ENCODE measurements at places on chromosomes 3 and 15. TPM values are rescaled to one million over a fixed set of nuclear protein-coding genes. Genes with fewer than 3 reads are reported as not detected.
A peak's percentile ranks its signal among the peaks of the same experiment; 100 is the strongest.

The SAMD7 gene
- not detected for total RNA-seq

The FOXL2 gene
- total RNA-seq: 0.14 TPM

The CIP2A gene
- total RNA-seq: 2.6 TPM

The ASB14 gene
- 1.4 TPM for total RNA-seq

GRCh38 chr3:52088445-52089367, 32.3 kb upstream of the DUSP7 start:
- H3K4me3 ChIP-seq: no peak overlapping the region
- peak; percentile 65 for DNase-seq
- H3K27ac ChIP-seq: peak overlapping the region; percentile 26
- H3K36me3 ChIP-seq: no peaks in the 10 kb centered on the region
- H3K27me3 ChIP-seq: no peaks in the 10 kb centered on the region

DNA sequence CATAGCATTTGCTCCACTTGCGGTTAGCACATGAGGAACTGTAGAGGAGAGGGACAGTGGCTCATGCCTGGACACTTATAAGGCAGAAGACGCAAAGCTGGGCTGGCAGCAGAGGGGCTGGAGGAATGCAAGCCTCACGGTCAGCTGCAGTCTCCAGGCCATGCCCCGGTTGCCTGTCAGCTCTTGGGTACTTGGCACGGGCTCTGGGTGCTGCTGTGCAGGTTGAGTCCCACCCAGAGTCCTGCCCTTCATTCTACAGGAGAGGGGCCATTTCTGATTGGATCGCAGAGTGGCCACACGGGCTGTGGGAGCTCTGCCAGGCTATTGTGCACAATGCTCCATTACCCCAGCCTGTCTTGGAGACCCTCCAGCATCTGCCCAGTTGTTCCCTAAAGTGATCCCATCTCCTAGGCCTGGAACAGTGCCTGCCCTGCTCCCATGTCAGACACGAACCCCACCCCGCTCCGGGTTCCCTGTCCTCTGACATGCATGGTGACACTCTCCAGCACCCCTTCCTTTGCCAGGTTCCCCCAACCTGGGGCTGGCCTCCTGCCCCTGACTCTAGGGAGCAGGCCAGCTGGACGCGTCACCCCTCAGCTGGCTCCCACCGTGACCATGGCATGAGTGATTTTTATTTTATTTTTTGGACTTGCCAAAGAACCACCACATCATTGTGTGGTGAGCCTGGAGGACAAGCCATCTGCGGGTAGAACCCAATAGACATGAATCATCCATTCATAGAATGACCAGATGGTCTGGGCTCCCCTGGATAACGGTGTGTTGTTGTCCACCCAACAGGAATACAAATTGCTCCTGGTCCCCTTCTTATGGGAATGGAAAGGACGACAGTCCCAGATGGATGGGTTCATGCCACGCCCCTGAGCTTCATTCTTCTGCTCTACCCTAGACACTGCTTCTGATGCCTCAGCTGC, 51.0 kb upstream of the KLF13 start:
- H3K4me1 ChIP-seq: peaks cover 19% of the 10 kb centered on the region
- H3K27ac ChIP-seq: no peak overlapping the region
- DNase-seq: no peak
- no peaks in the 10 kb centered on the region for H3K27me3 ChIP-seq
- no peak overlapping the region for H3K4me3 ChIP-seq

DNA sequence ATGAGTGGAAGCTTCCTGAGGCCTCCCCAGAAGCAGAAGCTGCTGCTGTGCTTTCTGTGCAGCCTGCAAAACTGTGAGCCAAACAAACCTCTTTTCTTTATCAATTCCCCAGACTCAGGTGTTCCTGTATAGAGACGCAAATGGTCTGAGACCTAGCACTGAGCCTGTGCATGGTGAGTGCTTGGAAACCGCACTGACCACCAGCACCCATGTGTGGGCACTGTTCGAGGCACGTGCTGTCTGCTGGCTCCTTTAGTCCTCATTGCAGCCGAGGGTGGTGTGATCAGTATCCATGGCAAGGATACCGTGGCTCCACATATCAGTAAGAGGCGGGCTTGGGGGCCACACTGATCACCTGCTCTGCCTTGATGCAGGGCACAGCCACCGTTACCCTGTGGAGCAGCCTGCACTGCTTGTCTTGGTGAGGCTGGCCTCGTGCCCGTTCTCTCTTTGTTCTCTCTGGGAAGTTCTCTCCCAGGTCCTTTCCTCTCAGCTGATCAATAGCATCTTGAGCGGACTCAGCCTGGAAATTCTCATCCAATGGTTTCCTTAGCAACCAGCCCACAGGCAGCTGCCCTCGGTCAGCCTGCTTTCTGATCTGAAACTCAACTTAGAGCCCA, 101.0 kb downstream of the PLXNA1 start:
- no peaks in the 10 kb centered on the region for H3K4me1 ChIP-seq
- no peak for DNase-seq
- no peak overlapping the region for H3K27ac ChIP-seq
- H3K36me3 ChIP-seq: no peaks in the 10 kb centered on the region
- no peaks in the 10 kb centered on the region for H3K27me3 ChIP-seq

DNA sequence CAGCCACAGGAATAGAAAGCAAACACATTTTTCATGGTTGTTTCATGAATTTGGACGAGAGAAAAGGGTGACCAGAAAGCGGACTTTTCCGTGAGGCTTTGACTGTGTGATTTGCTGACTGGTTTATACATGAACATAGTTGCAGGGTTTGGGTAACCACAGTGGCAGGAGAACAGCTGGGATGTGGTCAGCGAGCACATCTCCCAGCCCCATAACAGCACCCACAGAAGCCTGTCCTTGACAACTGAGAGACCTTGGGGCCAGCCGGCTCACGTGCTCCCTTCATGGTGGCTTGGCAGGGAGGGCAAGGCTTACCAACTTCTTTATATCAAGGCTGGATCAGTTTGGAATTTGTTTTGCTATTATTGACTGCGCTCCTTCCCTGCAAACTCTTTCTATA, 13.2 kb upstream of the RGMA start:
- H3K4me1 ChIP-seq: no peaks in the 10 kb centered on the region
- no peaks in the 10 kb centered on the region for H3K27me3 ChIP-seq
- DNase-seq: no peak

DNA sequence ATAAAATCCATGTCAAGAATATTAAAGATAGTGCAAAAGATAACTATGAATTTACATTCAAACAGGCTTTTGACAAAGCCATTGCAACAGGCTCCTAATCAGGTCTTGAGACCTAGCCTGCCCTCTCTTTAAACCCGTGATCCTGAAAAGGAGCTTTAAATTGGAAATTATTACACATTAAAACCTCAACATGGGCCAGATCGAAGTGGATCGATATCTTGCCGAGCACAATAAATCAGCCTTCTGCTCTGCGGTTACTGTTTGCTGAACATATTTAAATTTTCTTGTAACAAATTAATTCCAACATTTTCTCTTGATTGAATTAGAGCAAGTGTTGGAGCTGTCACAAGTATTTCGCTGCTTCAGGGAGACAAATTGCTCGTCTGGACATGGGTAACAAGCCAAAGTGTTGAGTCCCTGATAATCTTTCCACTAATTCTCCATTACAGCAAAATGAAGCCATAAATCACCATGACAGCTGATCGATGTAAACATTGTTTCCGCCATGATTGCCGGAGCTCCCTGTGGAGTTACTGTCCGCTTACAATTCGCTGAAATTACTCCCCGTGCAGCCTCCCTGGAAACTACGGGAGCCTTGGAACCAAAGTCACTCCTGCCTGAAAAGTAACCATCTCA, 47.6 kb downstream of the SHOX2 start:
- no peak overlapping the region for H3K4me3 ChIP-seq
- H3K27me3 ChIP-seq: no peaks in the 10 kb centered on the region
- H3K36me3 ChIP-seq: no peaks in the 10 kb centered on the region
- H3K27ac ChIP-seq: no peak overlapping the region
- H3K4me1 ChIP-seq: no peaks in the 10 kb centered on the region
- DNase-seq: no peak

DNA sequence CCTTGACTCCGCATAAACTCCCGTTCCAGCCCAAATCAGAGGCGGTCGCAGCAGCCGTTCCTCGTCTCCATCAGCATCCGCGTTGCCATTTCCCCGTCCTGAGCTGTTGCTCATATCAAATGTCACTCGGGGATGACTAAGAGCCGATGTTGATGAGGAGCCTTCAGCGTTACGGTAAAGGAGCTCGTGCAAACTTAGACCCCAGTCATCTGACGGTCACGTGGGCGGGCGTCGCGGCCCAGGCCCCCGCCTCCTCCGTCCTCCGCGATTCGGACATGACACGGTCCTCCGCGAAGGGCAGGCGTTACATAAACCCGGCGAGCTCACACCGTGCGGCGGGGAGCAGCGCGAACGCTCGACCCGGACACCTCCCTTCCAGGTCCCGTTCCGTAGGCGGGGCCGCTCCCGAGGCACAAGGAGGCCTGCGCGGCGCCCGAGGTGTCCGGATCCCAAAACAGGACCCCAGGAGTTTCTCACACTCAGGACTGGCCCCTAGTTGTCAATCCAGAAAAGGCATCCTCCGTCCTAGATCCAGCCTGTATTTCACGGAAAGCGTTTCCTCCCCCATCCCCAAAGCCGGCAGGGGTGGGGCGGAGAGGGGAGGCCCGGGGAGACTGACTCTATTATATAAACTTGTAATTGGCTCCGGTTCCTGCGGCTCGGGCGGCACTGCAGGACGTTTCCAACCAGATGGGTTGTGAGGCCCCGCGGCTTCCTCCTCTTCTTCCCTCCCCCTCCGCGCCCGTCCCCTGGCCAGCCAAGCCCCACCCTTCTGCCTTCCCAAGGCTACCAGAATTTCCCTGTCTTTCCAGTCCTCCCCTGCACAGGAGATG, 100.0 kb upstream of the IGF1R start:
- H3K4me1 ChIP-seq: peaks cover 8% of the 10 kb centered on the region
- H3K36me3 ChIP-seq: no peaks in the 10 kb centered on the region
- H3K27ac ChIP-seq: peak overlapping the region; percentile 60
- peaks cover 3% of the 10 kb centered on the region for H3K27me3 ChIP-seq

GRCh38 chr15:78633348-78633747, 7.7 kb downstream of the CHRNB4 start:
- H3K27ac ChIP-seq: no peak overlapping the region
- no peaks in the 10 kb centered on the region for H3K27me3 ChIP-seq
- no peak for DNase-seq
- H3K4me3 ChIP-seq: no peak overlapping the region
- H3K4me1 ChIP-seq: no peaks in the 10 kb centered on the region
- no peaks in the 10 kb centered on the region for H3K36me3 ChIP-seq

GRCh38 chr3:71859123-71859519, 74.2 kb upstream of the PROK2 start:
- H3K4me1 ChIP-seq: no peaks in the 10 kb centered on the region
- H3K27ac ChIP-seq: no peak overlapping the region
- peak; percentile 16 for DNase-seq

DNA sequence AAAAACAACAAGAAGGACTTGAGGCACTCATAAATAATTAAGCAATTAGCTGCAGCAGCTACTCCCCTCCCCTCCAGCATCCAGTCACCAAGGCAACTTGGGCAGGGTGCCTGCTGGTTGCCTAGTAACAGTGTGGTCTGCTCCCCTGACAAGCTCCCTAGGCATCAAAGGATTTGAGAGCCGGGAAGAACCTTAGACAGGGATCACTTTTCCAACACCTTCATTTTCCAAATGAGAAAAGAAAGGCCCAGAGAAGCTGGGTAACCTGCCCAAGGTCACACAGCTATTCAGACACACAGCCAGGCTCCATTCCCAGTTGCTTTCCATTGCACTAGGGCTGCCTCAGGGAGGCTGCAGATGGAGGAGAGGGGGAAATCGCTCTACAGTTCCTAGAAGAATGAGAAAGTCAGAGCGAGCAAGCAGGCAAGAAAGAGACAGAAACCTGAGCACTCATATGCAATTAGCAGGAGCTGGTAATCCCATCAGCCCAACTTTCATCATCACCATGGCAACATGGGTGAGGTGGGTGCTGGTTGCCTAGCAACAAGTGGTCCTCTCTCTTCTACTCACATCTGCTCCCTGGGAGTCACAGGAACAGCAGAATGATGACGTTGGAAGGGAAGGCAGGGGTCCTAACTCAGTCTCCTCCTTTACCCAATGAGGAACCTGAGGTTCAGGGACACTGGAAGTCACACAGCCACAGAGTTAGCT, 3.6 kb upstream of the EIF4E3 start:
- H3K27ac ChIP-seq: no peak overlapping the region
- peak; percentile 22 for DNase-seq
- peaks cover 3% of the 10 kb centered on the region for H3K4me1 ChIP-seq
- H3K4me3 ChIP-seq: no peak overlapping the region
- H3K36me3 ChIP-seq: no peaks in the 10 kb centered on the region

DNA sequence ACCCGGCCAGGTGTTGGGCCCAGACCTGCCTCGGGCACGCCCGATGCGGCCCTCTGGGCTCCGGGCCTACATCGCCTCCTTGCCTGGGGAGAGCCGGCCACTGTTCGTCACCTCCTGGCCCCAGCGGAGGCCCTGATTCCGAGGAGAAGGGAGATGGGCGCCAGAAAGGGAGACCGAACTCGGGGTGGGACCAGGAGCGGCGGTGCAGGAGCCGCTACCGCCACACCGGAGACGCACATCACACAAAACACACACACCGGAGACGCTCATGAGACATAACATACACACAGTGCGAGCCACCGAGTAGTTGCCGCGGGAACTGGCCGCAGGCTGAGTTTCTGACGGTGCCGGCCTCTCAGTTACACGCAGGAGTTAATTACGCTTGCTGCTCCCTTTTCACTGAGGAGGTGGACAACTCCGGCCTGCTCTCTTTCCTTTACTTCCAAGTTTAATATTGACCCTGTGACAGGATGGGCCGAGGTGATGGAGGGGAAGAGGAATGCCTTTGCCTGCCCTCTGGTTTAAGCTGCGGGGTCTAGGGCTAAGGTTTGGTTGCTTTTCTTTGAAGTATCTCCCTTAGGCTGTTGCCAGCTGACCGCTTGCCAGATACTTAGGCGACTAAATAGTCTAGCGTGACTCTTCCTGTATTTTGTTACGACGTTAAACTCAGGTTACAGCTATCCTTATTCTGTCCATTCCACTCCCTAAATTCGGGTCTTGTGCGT, 570 bp downstream of the PCNP start:
- H3K4me1 ChIP-seq: no peaks in the 10 kb centered on the region
- no peaks in the 10 kb centered on the region for H3K27me3 ChIP-seq
- peak overlapping the region; percentile 95 for H3K27ac ChIP-seq
- H3K4me3 ChIP-seq: peak overlapping the region; percentile 94
- peak; percentile 75 for DNase-seq

DNA sequence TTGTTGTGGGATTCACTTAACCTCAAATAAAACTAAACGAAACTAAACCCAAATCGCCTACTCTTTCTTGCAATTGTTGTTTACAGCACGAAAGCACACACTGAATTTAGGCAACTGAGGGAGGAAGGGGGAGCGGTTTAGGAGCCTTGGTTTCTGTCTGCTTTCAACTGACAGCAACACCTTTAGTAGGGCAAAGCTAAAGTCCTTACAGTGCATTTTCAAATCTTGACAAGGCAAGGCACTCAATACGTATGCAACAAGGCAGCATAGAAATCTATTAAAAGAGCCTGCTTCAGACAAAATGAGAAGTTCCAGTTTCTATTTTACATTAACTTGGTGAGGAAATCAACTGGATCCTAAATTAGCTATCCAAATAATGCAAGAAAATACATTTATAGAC, 174.6 kb downstream of the CHST2 start:
- H3K4me1 ChIP-seq: peaks cover 8% of the 10 kb centered on the region
- no peaks in the 10 kb centered on the region for H3K36me3 ChIP-seq
- no peak overlapping the region for H3K27ac ChIP-seq

GRCh38 chr15:66935688-66936087, 129.7 kb upstream of the SMAD3 start:
- no peaks in the 10 kb centered on the region for H3K36me3 ChIP-seq
- no peaks in the 10 kb centered on the region for H3K27me3 ChIP-seq
- H3K27ac ChIP-seq: no peak overlapping the region
- peaks cover 40% of the 10 kb centered on the region for H3K4me1 ChIP-seq
- H3K4me3 ChIP-seq: no peak overlapping the region

- H3K4me3 ChIP-seq: no peak overlapping the region
- no peaks in the 10 kb centered on the region for H3K36me3 ChIP-seq
- H3K27me3 ChIP-seq: no peaks in the 10 kb centered on the region
- no peak for DNase-seq
These were observed 49.4 kb upstream of the RPL32 start for GRCh38 chr3:12890610-12891390.
